ENCODE measurements at places on chromosomes 11 and 22.

DNA sequence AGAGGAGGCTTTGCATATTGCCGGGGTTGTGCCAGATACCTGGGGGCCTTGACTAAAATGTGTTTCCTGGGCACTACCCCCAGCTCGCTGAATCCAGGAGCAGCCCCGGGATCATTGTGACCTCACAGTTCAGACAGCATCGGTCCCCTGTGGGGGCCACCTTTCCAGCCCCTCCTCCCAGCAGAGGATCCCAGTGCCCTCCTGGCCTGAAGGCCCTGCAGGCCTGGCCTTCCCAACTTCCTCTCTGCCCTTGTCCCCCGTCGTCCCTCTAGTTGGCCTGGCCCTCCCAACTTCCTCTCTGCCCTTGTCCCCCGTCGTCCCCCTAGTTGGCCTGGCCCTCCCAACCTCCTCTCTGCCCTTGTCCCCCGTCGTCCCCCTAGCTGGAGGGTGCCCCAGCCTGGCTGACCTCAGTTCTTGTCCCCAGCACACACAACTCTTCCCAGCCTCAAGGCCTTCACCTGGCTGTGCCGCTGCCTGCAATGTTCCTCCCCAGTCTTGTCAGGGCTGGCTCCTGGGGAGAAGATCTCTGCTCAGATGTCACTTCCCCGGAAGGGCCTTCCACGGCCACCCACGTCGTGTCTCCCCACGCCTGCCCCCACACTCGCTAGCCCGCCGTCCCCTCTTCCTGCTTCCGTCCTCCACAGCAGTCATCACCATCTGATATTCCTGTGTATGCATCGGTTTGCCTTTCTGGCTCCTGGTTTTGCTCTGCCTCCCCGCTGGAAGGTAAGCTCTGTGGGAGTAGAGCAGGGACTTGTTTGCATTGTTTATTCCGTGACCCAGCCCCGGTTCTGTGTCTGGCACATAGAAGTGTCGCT is 12.6 kb upstream of the ANO1 start:
- no peak for DNase-seq

- no peak for DNase-seq
Measured at GRCh38 chr22:48494256-48494967, 1333.3 kb downstream of the BRD1 start.

- peak; percentile 54 for DNase-seq
Measured at GRCh38 chr11:2390725-2391151, 9.8 kb upstream of the TSSC4 start.

DNA sequence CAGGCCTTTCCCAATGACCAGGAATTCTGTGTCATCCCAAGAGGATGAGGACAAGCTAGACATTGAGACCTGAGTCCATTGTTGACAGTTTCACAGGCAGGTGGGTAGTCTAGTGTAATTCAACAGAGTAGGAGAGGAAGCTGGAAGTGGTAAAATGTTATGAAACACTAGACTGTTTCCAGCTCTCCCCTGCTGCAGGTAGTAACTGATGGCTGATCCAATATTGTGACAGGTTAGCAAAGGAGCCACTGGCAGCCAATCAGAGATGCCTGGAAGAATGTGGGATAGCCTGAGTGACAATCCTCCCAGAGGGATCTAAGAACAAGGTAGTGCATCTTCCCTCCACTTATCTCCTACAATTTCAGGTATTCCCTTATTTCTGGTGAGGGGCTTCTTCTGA is 10.6 kb upstream of the GDPD4 start:
- no peak for DNase-seq

GRCh38 chr22:49015459-49015858 is 812.2 kb downstream of the BRD1 start:
- DNase-seq: no peak

- no peak for DNase-seq
Measured at GRCh38 chr11:4932751-4933150, 8.6 kb upstream of the OR51G1 start.

DNA sequence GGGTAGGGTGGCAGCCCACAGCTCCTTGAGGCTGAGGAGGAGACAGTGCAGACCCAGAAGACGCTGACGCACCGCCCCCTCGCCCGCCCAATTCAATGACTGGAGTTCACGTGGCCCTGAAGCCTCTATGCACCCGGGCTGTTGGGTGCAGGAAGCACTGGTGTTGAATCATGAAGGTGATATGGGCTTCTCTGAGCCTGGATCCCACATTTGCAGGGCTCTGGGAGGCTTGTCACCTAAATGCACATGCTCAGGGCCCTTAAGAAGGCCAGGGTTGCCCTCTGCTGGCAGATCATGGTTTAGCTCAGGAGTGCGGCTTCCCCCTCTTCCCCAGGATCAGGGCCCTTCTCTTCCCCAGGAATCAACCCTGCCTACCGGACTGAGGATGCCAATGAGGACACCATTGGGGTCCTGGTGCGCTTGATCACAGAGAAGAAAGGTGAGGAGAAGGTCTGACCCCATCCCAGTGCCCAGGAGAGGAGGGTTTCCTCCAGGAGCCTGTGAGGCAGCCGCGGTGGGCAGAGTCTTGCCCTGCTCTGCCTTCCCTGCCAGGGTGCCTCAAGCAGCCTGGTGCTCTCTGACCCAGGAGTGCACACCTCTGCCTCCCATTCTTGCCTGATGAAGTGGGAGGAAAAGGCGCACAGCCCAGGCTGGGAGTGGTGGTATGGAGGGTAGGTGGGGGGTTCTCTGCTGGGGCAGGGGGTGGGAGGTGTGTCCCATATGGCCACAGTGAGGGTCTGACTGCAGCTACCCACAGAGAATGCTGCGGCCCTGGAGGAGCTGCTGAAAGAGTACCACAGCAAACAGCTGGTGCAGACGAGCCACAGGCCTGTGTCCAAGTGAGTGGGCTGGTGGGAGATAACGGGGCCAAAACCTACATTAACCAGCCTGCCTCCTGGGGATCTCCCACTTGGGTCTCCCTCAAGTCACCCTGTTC is 17.5 kb downstream of the RELT start:
- DNase-seq: peak; percentile 89

GRCh38 chr22:43953988-43954785 is 1.1 kb upstream of the SAMM50 start:
- DNase-seq: no peak

- DNase-seq: no peak
Measured at GRCh38 chr11:11390068-11390771, 37.2 kb upstream of the CSNK2A3 start.

DNA sequence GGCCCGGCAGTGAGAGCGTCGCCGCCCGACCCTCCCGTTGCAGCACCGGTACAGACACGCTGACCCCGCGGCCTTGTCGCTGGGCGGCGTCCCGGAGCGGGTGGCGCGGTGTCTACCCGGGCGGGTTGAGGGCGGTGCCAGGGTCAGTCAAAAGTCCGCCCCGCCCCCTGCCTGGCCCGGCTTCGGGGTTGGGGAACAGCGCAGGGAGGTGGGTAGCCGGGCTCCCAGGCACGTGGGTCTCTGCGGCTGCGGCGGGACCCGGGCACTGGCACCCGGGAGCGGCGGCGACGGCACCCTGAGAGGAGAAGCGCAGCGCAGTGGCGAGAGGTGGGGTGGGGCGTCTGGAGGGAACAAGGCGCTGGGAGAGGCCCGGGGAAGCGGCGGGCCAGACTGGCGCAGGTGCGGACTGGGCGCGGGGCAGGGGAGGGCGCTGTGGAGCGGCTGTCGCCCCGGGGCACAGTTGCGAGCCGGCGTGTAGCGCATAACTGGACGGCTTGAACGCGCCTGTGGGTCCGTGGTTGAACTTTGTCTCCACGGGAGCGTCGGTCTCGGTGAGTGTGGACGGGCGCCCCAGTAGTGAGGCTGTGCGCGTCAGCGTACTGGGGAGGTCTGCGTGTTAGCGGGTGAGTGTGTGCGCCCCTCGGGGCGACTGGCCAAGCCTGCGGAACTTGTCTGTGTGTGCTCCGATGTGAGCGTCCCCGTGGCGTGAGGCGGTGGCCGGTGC is at the start of gene P2RY2:
Gene P2RY2 (plus strand): TSS at position 176 of the 724 bp plus-strand sequence. CDS start 15,879 bp downstream, outside the sequence.
- DNase-seq: peak; percentile 27

DNA sequence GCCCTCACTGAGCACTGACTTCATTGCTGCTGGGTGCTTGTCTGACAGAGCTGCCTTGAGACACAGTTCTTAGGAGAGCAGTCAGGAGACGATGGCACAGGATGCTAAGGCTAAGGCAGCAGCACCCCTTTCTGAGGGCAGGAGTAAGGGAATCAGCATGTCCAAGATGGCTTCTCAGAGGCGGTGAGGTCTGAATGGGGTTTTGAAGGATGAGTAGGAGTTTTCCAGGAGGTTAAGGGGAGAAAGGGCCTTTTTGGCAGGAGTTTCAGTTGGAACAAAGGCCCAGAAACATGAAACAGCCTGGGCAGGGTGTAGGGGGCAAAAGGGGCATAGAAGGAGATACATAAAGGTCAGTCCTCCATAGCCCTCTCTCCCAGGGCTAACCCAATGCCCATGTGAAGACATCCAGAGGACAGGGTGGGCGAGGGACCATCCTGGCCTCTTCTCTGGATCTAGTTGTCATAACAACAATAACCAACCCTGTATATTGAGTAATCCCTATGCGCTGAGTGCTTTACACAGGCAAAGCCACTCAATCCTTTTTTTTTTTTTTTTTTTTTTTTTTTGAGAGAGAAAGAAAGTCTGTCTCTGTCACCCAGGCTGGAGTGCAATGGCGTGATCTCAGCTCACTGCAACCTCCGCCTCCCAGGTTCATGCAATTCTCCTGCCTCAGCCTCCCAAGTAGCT is 19.0 kb downstream of the CYTH4 start:
- DNase-seq: no peak

DNA sequence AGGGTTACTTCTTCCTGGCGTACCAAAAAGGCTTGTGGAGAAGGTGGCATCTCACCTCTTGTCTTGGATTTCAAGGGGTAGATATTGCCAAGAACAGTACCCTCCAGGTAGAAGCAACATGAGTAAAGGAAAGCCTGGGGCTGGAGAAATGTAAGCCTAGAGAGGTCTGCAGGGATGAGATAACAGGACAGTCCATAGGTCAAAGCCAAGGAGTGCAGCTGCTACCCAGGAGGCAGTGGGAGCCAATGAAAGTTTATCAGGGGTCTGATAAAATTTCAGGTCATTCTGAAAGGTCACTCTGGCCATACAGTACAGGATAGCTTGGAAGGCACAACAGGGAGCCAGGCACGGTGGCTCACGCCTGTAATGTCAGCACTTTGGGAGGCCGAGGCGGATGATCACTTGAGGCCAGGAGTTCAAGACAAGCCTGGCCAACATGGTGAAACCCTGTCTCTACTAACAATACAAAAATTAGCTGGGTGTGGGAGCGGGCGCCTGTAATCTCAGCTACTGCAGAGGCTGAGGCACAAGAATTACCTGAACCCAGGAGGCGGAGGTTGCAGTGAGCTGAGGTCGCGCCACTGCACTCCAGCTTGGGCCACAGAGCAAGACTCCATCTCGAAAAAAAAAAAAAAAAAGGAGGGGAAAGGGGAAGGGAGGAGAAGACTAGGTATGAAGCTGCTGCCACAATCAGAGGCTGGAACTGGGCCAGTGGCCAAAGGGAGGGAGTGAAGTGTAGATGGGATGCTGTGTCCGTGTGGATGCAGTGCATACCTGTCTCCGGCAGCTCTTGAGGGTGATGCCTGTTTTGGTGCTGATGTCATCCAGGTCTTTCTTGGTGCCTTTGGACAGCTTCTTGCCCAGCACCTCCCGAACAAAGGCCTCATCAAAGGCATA is 1.2 kb downstream of the FIBP start:
- no peak for DNase-seq

GRCh38 chr22:43777286-43777685 is 34.8 kb downstream of the EFCAB6 start:
- peak; percentile 60 for DNase-seq

DNA sequence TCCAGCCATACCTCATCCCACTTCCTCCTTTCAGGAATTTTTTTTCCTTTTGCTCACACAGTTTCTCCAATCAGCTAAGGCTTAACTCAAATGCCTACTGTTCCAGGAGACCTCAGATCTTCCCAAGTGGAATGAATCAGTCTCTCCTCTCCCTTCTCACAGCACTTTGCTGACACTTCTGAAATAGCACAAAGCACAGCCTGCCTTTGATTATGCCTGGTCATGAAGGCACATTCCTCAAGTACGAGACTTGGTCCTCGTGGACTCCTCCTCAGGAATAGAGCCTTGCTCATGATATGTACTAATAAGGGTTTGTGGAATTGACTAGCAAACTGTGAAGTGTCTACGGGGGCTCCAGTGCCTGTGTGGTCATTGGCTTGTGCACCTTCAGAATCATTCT is 176.7 kb upstream of the TENM4 start:
- no peak for DNase-seq

DNA sequence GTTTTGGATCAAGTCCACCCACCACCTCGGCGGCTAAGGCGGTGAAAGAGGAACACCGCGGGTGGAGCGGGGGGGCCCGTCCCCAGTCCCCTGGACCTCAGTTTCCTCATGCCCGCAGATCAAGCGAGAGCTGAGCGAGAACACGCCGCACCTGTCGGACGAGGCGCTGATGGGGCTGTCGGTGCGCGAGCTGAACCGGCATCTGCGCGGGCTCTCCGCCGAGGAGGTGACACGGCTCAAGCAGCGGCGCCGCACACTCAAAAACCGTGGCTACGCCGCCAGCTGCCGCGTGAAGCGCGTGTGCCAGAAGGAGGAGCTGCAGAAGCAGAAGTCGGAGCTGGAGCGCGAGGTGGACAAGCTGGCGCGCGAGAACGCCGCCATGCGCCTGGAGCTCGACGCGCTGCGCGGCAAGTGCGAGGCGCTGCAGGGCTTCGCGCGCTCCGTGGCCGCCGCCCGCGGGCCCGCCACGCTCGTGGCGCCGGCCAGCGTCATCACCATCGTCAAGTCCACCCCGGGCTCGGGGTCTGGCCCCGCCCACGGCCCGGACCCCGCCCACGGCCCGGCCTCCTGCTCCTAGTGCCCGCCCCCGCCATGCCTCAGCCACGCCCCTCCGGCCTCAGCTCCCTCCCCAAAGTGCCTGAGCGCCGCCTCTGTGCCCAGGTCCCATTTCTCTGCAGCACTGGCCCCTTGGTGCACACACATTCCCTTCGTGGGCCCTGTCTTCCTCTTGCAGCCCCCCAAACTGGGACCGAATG is 12.7 kb downstream of the MAFF start:
- DNase-seq: peak; percentile 58

DNA sequence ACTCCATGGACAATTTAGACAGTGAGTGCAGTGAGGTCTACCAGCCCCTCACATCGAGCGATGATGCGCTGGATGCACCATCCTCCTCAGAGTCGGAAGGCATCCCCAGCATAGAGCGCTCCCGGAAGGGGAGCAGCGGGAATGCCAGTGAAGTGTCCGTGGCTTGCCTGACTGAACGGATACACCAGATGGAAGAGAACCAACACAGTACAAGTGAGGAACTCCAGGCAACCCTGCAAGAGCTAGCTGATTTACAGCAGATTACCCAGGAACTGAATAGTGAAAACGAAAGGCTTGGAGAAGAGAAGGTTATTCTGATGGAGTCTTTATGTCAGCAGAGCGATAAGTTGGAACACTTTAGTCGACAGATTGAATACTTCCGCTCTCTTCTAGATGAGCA is 51.4 kb downstream of the SPECC1L start:
- DNase-seq: no peak

Data from cardiac fibroblast (primary cell).